ENCODE measurements at places on chromosomes 12 and 14.
A peak's percentile ranks its signal among the peaks of the same experiment; 100 is the strongest.

GRCh38 chr14:67426161-67426560 lies 14.2 kb upstream of the PLEK2 start:
- DNase-seq, result peak; percentile 62

DNA sequence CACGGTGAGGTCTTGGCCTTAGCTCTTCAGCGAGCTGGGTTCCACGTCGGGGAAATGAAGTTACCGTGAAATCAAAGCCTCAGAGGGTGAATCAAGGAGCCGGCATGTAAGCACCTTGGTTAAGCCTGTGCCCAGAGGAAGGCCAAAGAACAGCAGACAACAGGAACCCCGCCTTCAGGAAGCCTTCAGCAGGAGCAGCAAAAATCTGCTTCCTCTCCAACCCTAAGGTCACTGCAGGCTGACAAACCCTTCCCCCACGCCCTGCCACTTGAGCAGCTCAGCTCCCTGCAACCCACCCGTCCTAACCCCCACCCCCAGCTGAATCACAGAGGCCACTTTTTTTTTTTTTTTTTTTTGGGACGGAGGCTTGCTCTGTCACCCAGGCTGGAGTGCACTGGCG lies 72.9 kb upstream of the LTA4H start:
- no peak for DNase-seq

DNA sequence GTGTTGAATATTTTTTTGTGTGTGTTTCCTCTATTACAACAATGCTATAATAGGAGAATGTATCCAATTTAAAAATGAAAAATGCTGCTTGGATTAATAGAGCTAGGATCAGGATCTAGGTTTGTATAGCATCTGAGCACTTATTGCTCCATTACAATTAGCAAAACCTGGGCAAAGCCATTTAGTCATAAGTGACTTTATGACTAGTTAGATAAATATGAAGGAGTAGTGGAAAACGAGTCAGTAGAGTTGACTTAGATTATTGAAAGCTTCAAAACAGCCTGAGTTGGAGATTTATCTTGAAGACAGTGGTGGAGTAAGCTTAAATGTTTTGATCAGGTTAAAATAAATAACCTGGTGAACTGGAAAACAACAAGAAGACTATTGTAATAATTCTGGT lies 2.8 kb downstream of the MED21 start:
- DNase-seq, result no peak

- no peak for DNase-seq
These were observed 350.2 kb downstream of the GLT1D1 start for GRCh38 chr12:129203456-129203855.

- DNase-seq, result no peak
These were observed 3.3 kb downstream of the C12orf56 start for GRCh38 chr12:64387197-64387816.

GRCh38 chr12:57450057-57450456 lies 5.0 kb upstream of the INHBE start:
- no peak for DNase-seq

GRCh38 chr14:77278461-77279230 lies 7.6 kb upstream of the NGB start:
- peak; percentile 79 for DNase-seq

- DNase-seq, result no peak
These were observed 261.6 kb downstream of the DACT1 start for GRCh38 chr14:58899317-58899713.

DNA sequence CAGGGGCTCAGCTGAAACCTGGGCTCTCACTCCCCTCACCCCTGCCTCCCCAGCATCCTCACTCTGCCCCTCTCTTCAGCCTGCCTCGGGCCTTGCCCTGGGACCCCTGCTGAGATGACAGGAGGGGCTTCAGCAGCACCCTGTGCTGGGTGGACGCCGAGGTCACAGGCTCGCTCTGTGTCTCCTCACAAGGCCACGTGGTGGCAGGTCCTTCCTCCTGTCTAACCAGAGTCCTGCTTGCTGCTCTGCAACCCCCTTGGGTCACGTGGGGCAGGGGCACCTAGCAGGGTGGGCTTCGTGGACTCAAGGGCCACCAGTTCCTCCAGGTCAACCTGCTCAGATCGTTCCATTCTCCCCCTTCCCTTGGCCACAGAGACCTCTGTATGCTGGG lies 90.4 kb downstream of the TMEM121 start:
- DNase-seq, result no peak

DNA sequence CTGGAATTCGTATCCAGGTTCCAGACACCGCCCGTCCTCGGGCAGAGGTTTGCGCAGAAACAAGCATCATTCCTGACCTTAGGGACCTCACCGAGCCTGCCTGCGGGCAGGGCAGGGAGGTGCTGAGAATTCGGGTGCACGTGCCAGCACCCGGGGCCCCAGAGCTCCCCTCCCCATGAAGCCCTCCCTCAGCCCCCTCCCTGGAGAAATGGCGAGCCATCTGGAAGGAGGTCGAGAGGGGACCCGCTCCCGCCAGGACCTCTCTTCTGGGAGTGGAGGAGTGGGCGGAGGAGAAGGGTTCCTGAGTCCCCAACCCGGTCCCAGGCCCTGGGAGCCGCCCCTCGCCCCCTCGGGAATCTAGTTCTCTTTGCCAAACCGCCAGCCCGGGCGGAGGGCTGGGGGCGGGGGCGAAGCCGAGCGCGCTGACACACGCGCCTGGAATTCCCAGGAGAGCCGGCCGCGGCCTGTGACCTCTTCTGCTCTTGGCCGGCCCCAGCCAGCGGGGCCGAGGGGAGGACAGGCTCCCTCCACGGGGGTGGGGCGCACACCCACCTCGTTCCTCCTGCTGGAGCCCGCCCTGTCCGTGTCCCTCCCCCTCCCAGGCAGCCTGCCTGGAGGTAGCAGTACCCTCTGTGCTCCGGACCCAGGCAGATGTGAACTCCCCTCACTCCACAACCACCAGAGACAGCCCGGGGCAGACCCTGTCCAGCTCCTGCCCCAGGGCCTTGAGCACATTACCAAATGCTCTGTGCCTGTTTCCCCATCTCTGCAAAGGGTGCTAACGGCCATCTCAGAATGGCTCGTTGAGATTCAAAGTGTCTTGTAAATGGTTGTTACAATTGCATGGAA lies 23.0 kb upstream of the GPR132 start:
- peak; percentile 37 for DNase-seq

DNA sequence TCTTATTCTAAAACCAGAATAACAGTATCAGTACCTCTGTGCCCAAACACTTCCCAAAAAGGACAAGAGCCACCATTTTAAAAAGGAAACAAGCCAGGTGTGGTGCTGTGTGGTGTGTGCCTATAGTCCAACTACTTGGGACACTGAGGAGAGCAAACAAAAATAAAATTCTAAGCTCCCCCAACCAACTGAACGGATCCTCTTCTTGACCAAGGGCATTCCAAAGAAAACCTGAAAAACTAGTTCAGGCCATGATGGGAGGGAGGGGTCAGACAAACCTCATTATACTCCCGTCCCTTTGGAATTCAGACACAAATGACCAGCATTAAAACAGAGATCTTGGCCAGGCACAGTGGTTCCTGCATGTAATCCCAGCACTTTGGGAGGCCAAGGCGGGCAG lies 20.5 kb downstream of the SLC11A2 start:
- DNase-seq, result no peak

GRCh38 chr12:117521346-117521745 lies 159.9 kb upstream of the NOS1 start:
- no peak for DNase-seq

- DNase-seq, result peak; percentile 19
These were observed 186.2 kb upstream of the C14orf180 start for GRCh38 chr14:104393199-104393897.

DNA sequence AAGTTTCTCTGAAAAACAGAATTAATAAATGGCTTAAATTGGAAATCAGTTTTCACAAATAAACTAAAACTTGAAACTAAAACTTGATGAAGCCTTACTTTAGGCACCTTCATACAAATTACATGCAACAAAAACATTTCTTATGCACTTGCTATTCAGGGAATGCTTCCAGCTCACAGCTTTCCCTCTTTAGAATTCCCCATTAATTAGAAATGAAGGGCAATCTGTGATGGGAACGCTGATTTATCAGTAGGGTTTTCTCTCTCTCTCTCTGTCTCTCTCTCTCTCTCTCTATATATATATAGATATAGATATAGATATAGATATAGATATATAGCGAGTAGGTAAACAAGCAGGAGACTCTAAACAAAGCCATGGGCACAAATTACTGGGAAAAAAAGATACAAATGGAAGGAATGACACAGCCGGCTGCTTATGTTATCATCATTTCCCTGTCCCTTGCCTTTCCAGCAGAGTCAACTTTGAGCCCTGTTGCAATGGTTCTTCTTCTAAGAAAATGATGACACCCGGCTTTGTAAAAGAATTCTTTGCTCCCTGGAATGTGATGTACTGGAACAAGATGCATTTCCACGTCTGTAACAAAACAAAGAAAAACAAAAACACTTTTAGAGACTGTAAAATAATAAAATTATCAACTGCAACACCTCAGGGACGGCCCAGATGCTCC lies 1121.6 kb upstream of the TMEM132C start:
- DNase-seq, result no peak

DNA sequence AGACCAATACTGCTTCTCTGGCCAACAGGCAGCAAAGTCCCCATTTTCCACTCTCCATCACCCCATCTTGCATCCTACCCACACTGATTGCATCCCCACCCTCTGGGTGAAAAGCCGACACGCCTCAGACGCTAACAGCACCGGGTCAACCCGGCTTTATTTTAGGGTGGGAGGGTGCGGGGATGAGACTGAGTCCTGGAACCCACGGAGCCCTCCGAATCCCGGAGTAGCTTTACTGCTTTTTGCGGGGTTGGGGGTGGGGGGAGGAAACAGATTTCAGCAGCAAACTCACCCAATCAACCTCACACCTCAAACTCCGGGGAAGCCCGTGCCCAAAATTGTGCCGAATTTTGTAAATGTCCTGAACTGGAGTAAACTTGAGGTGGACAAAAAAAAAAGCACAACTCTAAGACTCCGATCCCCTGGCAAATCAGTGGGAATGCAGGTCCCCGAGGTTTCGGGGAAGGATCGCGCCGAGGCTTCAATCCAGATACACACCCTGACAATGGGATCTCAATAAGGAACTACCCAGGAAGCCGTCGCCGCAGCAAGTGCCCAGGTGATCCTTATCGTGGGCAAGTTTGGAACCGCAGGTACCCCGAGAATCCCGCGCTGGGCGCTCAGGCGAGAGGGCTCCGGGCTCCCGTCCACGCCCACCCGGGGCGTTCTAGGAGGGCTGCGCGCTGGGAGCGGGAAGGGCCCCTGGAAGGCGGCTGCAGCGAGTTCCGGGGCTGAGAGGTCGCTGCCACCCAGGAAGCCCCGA lies 1.1 kb downstream of the GCH1 start:
- peak; percentile 33 for DNase-seq

GRCh38 chr14:87613881-87614280 lies 379.1 kb downstream of the GALC start:
- DNase-seq, result no peak

DNA sequence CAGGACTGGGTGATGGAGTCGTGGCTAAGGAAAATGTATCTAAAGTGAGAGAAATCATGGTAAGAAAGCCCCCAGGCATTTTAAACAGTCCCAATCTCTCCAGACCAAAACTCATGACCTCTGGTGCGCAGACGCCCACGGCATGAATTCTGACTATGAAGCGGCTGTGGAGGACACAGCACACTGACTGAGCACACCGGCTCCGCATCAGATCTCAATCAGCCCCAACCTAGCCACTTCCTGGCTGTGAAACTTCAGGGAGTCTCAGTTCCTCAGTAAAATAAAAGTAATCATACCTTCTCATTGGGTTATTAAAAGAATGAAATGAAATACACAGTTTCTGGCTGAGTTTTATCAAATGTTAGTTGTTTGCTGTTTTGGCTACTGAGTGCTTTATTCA lies 38.7 kb downstream of the SETD3 start:
- DNase-seq, result no peak

GRCh38 chr14:28652782-28653181 lies 113.8 kb upstream of the FOXG1 start:
- DNase-seq, result no peak
